ENCODE measurements at places on chromosomes 3 and 15. TPM values are rescaled to one million over a fixed set of nuclear protein-coding genes. Genes with fewer than 3 reads are reported as not detected.

DNA sequence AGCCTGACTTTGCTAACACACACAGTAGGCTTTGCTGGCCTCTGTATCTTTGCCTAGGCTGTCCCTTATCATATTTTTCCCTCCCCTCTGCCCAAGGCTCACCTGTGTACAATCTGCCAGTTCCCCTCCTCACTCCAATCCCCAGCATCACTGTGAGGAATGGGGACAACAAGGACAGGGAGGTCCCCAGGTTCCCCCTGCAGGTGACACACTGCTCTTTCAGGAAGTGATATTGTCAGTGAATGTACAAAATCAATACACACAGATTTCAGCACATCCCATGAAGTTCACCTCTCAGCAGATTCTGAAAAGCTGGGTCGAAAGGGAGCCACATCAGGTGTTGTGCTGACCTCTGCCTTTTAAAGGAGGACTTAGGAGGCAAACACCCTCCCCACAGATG, 177.5 kb downstream of the RAB11A start:
- no peak for DNase-seq

- DNase-seq: no peak
Measured at GRCh38 chr3:15152184-15152583, 53.2 kb upstream of the RBSN start.

- DNase-seq: peak; percentile 96
Measured at GRCh38 chr3:64238971-64239667, 13.9 kb upstream of the PRICKLE2 start.

DNA sequence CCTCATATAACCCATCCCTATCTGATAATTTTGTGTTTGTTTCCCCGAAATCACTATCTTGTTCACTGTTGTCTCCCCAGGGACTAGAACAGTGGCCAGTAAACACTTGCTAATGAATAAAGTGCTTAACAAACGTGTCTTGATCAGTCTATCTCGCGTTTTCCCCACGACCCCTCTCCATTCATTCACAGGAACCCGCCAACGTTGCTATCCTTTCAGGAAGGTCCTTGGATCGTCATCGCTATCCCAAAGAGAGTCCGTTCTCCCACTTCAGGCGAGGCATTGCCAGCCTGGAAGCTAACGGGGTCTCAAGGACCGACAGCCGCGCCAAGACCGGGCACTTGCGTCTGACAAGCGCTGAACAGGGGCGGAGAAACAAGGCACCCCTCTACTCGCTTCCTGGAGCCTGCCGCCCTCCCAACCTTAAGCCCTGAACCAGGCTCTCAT, 344 bp downstream of the LINS1 start:
- no peak for DNase-seq

Gene TWF2
- 72.3 TPM for total RNA-seq

Gene LTK
- 2.4 TPM for total RNA-seq

Gene SLC2A2
- not detected for total RNA-seq

Gene SENP2
- total RNA-seq: 22.4 TPM
